ENCODE measurements at places on chromosomes 5 and 9.

DNA sequence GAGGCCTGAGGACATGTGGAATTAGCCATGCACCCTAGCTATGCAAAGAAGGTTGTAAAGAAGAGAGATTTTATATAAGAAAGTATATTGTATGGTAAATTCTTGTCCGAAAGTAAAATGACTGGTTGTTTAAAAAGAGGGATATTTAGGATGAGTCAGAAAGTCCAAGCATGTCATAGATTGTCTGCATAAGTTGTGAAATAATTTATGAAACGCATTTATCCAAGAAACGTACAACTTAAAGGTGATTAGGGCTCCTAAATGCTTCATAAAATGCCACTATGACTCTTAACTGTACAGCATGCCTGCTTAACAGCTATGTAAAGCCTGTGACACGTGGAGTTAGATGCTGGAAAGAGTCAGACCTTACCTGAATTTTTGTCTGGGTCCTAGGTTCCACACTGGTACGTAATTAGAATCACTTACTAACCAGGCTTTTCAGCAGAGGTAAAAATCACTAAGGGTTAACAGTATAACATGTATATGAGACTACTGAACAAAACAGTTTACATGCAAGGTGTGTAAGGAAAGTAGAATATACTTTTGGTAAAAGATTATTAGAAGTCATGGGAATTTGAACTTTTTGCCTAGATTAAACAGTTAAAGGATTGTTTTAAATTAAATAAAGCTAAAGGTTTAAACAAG, 37.0 kb upstream of the ARL15 start:
- DNase-seq: no peak

DNA sequence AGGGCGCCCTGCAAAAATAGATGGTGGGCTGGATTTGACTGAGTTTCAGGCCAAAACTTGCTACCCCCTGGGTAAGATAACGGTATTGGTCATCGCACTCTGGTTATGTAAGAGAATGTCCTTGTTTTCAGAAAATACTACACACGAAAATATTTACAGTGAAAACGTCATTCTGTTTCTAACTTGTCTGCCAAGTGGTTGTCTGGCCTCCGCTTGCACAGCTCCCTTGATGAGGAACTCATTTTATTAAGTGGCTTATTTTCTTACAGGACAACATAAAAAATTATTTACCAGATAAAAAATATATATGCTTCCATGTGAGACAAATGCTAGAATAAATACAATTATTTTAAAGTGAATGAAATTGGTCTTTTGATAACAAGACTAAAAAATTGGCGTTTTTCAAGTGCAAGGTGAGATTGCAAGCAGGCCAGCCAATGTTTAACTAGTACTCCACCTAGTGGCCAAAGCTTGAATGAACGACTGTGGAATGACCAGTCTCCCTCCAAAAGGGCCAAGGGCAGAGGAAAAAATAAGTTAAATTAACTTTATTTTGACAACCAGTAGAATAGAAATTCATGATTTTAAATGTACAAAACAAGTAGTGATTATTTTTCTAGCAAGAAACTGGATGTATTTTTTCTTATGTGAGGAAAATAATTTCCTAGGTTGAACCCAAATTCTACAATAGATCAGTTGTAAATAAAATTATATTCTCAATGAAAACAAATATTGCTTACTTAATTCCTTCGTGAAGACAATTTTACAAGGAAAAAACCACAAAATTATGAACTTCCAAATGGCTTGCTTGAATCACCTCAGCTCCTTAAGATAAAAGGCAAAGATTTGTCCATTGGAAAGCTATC, 93.2 kb downstream of the ZFAND5 start:
- DNase-seq: no peak

DNA sequence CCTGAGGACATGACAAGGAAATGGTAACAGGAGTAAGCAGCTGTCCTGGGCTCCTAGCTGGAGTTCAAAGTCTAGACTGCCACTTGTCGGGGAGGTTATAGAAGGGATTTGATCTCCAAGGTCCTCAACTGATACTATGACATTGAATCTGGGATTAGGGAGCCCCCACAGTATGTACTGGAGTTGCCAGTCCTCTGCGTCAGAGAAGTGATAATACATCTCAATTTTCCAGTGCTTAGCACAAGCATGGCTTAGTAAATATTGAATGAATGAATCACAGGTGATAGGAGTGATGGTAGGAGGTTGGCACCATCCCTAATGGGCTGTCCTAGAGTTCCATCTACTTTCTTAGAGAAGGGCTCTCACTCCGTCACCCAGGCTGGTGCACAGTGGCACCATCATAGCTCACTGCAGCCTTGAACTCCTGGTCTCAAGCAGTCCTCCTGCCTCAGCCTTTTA, 6.2 kb upstream of the TPM2 start:
- no peak for DNase-seq

- DNase-seq: no peak
Measured at GRCh38 chr5:107012371-107012770, 658.4 kb downstream of the EFNA5 start.

- no peak for DNase-seq
Measured at GRCh38 chr9:1881708-1882295, 133.3 kb upstream of the SMARCA2 start.

DNA sequence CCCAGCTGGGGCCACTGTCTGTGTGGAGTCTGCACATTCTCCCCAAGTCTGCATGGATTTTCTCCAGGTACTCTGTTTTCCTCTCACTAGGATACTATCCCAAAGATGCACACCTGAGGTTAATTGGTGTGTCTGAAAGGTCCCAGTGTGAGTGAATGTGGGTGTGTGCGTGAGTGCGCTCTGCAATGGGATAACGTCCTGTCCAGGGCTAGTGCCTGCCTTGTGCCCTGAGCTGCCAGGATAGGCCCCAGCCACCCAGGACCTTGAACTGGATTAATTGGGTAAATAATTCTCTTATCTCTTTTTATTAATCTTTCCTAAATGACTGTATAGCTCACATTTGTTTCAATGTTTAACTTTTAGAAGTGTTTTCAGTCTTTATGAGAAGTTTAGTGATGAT, 11.5 kb upstream of the PANK3 start:
- no peak for DNase-seq

- no peak for DNase-seq
Measured at GRCh38 chr9:135517407-135517822, 3.8 kb upstream of the LCN1 start.

GRCh38 chr5:180868960-180869359, 7.9 kb upstream of the ZFP62 start:
- DNase-seq: peak; percentile 15

GRCh38 chr9:73210886-73211666, 59.4 kb downstream of the ANXA1 start:
- no peak for DNase-seq

DNA sequence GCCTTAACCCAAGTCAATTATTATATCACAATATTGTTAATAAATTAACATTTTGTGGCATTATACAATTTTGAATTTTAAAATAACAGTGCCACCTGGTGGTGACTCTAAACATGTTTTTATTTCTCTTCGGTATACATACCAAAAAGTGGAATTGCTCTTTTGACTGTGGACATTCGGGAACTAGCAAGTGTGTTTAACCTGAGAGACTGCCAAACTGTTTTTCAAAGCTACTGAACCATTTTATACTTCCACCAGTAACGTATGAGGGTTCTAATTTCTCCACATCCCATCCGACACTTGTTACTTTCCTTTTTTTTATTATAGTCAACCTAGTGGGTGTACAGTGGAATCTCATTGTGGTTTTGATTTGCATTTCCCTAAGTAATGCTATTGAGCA, 18.3 kb upstream of the HSDL2 start:
- DNase-seq: no peak

GRCh38 chr9:18692268-18692667, 218.3 kb downstream of the ADAMTSL1 start:
- DNase-seq: no peak

DNA sequence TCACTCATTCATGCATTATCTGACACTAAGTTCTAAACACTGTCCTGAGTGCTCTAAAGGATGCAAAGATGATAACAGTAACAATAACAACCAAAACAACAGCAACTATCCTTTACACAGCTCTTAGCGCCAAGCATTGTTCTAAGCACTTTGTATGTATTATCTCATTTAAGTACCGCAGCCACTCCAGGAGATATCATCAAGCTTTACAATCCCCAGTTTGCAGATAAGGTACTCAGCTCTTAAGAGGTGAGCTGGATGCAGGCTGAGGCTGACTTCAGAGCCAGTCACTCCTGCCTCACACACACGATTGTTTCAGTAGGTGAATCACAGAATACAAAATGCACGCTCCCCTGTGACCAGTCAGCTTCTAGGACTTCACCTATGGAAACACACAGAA, 141.8 kb downstream of the PAX5 start:
- DNase-seq: no peak

DNA sequence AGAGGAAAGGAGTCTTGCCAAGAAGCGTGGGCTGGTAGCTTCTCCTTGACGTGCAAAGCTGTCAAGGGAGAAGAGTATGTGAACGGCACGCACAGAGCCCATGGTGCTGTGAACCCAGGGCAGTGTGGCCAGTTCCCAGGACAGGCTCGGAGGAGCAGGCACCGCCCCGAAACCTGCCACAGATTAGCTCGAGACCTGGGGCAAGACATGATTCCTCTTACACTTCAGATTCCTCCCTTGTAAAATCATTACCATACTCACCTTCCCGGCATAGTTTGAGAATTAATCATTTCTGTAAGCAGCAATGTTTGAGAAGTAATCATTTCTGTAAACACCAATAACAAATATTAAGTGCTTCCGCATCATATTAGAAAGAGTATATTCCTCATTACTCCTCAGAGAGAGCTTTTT, 19.9 kb downstream of the GOLM1 start:
- no peak for DNase-seq

GRCh38 chr5:175214152-175214551, 229.8 kb downstream of the DRD1 start:
- DNase-seq: no peak

- no peak for DNase-seq
Measured at GRCh38 chr9:93290495-93291434, 106.8 kb downstream of the WNK2 start.
